ENCODE measurements at places on chromosomes 11 and 22. TPM values are rescaled to one million over a fixed set of nuclear protein-coding genes. Genes with fewer than 3 reads are reported as not detected.

GRCh38 chr11:68099474-68100405, 21.4 kb downstream of the CHKA start:
- H3K4me1 ChIP-seq: peaks cover 12% of the 10 kb centered on the region
- no peaks in the 10 kb centered on the region for H3K27me3 ChIP-seq
- H3K4me3 ChIP-seq: no peak overlapping the region

DNA sequence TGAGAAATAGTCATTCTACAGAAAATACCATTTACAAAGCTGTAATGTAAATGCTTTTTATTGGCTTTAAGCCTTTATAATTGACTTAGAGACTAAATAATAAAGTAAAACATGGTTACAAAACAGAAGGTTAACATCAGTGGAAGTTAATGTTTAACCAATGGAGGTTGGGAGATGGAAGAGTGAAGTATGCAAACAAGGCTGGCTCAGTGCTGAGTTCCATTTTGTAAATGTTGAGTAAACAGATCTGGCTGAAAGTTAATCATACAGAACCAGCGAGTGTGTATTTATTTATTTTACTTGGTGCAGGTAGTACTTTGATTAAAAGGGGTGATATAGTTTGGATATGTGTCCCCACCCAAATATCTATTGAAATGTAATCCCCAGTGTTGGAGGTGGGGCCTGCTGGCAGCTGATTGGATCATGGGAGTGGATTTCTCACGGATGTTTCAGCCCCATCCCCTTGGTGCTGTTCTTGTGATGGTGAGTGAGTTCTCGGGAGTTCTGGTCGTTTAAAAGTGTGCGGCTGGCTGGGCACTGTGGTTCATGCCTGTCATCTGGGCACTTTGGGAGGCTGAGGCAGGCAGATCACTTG, 827.4 kb downstream of the OPCML start:
- no peak for DNase-seq
- no peaks in the 10 kb centered on the region for H3K4me1 ChIP-seq
- peaks cover 2% of the 10 kb centered on the region for H3K36me3 ChIP-seq
- no peaks in the 10 kb centered on the region for H3K27me3 ChIP-seq

GRCh38 chr11:8357505-8357888, 93.8 kb upstream of the LMO1 start:
- H3K27me3 ChIP-seq: peaks cover 8% of the 10 kb centered on the region
- no peaks in the 10 kb centered on the region for H3K36me3 ChIP-seq
- no peak for DNase-seq
- H3K4me1 ChIP-seq: no peaks in the 10 kb centered on the region
- no peak overlapping the region for H3K27ac ChIP-seq

GRCh38 chr11:43223026-43223425, 88.8 kb upstream of the API5 start:
- DNase-seq: no peak
- H3K4me1 ChIP-seq: no peaks in the 10 kb centered on the region
- H3K27ac ChIP-seq: no peak overlapping the region
- no peaks in the 10 kb centered on the region for H3K27me3 ChIP-seq

GRCh38 chr11:100574894-100575769, 112.0 kb upstream of the ARHGAP42 start:
- DNase-seq: no peak
- no peaks in the 10 kb centered on the region for H3K27me3 ChIP-seq
- no peak overlapping the region for H3K4me3 ChIP-seq
- H3K4me1 ChIP-seq: no peaks in the 10 kb centered on the region

DNA sequence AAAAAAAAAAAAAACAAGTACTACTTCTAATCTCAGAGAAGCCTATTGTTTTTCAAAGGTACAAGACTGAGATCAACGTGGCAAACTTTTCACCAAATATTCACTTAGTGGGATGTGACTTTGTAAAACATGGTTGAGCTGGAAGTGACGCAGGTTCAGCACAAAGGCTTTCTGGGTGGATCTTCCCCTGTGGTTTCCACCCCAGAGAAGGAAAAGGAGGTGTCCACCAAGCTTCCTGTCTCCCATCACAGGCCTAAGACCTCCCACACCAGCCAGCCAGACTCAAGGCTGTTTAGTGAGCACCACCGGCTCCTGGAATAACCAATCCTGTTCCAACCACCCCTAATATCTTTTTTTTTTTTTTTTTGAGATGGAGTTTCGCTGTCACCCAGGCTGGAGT, 5.7 kb downstream of the TMEM184B start:
- peaks cover 62% of the 10 kb centered on the region for H3K4me1 ChIP-seq
- DNase-seq: peak; percentile 70
- H3K27me3 ChIP-seq: no peaks in the 10 kb centered on the region
- H3K4me3 ChIP-seq: no peak overlapping the region

DNA sequence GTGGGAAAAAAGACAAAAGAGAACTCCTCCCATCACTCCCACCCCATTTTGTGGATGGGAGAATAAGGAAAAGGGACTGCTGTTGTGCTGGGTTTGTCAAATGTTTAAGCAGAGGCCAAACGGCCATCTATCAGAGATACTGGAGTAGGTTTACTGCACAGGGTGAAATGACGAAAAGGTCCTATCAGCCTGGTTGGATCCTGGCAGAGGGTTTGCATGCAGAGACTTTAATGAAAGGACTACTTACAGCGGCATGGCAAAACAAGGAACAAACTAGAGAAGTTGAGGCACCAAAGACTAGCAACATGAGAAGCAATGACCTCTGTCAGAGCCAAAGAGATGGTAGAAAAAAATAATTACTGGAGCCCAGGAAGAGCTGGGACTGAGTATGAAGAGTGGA, 32.2 kb upstream of the HEPHL1 start:
- no peaks in the 10 kb centered on the region for H3K4me1 ChIP-seq
- no peak overlapping the region for H3K4me3 ChIP-seq
- DNase-seq: no peak
- peaks cover 3% of the 10 kb centered on the region for H3K27me3 ChIP-seq

DNA sequence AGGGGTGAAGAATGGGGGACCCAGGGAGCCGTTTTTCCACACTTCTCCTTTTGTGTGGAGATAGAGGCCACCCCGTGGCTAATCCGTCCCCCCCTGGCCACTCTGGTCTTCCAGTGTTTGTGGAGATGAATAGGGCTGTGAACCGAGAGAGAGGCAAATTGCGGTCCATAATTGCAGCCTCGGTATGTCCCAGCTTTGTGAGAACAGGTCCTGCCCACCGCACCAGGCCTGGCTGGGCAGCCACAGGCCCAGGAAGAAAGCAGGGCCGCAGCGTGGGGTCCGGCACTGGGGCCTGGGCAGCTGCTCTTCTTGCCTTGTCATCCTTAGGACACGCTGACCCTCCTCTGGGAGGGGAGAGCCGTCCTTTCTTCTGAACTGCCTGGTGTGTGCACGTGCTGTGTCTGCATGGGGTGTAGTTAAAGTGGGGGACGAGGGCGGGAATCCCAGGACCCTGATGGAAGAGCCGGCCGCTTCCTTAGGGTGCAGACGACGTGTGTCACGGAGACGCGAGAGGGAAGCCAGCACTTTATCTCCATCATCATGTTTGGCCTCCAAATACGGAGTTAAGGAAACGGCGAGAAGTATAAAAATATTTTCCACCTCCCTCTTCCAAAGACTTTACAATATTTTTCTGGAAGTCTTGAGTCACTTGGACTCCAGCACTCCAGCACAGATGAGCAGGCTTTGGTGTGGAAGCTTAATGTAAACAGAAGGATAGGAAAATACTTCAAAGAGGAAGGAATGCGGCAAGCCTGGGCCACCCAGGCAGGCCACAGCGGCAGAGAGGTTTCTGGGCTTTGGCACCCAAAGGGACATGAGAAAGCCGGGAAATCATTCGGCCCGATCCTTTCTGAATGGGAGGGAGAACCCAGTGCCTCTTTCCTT, 1248.4 kb downstream of the BRD1 start:
- no peak overlapping the region for H3K4me3 ChIP-seq
- no peak for DNase-seq
- peaks cover 16% of the 10 kb centered on the region for H3K27me3 ChIP-seq
- H3K27ac ChIP-seq: no peak overlapping the region
- peaks cover 2% of the 10 kb centered on the region for H3K4me1 ChIP-seq

- H3K4me3 ChIP-seq: no peak overlapping the region
- DNase-seq: no peak
- H3K27me3 ChIP-seq: no peaks in the 10 kb centered on the region
- peaks cover 5% of the 10 kb centered on the region for H3K4me1 ChIP-seq
These were observed 72.1 kb downstream of the ATXN10 start for GRCh38 chr22:45743687-45744086.

DNA sequence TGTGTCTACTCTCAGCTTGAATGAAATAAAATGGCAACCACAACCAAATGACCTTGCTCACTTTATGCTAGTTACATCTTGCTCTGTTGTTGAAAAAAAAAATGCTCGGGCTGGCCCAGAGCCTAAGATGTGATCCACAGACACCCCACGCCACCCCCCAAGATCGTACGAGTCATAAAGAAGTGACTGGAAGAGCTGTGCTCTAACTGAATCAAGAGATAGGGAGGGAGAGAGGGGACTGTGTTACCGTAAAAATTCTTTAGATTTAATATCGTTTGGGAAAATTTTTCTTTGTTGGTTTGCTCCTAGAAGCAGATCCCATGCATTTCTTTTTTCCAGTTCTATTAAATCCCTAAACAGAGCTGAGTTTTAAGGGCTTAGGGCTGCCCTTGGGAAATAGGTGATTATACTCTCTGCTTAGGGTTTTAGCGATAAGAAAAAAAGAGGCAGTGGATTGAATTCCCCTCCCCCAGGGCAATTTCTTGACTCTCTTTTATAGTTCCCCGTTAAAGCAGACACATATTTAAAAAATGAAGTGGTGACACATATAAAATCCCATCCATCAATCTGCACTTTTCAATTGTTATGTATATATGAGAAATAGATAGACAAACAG, 14.5 kb downstream of the MAML2 start:
- peaks cover 27% of the 10 kb centered on the region for H3K36me3 ChIP-seq
- H3K4me1 ChIP-seq: peaks cover 78% of the 10 kb centered on the region
- H3K4me3 ChIP-seq: no peak overlapping the region
- H3K27me3 ChIP-seq: no peaks in the 10 kb centered on the region
- H3K27ac ChIP-seq: no peak overlapping the region

GRCh38 chr22:24001314-24001713, 3.9 kb downstream of the GSTT4 start:
- no peak overlapping the region for H3K27ac ChIP-seq
- H3K4me1 ChIP-seq: peaks cover 2% of the 10 kb centered on the region
- H3K4me3 ChIP-seq: no peak overlapping the region
- no peaks in the 10 kb centered on the region for H3K36me3 ChIP-seq
- peaks cover 4% of the 10 kb centered on the region for H3K27me3 ChIP-seq

DNA sequence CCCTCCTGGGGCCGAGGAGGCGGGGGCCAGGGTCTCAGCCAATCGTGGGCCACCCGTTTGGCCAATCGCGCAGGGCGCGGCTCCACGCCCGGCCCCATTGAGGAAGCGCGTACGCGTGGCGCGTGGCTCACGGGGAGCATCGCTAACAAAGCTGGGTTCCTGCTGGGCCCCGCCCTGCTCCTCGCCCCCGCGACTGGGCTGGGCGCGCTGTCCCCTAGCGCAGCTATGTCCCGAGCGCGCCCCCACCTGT, 614 bp upstream of the ASCL2 start:
- peaks cover 27% of the 10 kb centered on the region for H3K4me1 ChIP-seq
- H3K36me3 ChIP-seq: no peaks in the 10 kb centered on the region
- H3K27ac ChIP-seq: no peak overlapping the region
- DNase-seq: peak; percentile 41

GRCh38 chr11:91220476-91221202, 997.8 kb upstream of the CHORDC1 start:
- H3K4me3 ChIP-seq: no peak overlapping the region
- DNase-seq: no peak
- H3K27ac ChIP-seq: no peak overlapping the region
- H3K27me3 ChIP-seq: no peaks in the 10 kb centered on the region
- no peaks in the 10 kb centered on the region for H3K4me1 ChIP-seq

DNA sequence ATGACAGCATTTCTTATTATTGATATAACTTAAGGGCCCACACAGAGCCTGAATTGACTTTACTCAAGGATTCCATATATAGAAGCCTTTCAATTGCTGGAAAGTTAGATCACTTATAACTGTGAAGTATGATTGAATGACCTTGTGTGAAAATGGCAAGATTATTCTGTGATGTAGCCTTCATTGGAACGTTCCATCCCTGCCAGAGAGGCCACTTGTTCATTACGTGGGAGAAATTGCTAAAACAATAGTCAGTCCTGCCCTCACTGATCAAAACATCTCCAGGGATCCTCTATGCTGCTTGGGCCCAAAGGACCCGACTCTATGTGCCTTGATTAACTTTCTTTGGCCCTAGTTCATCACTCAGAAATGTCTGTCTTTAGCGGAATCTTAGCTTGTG, 159.5 kb upstream of the BLID start:
- no peaks in the 10 kb centered on the region for H3K36me3 ChIP-seq
- H3K4me3 ChIP-seq: no peak overlapping the region
- no peaks in the 10 kb centered on the region for H3K27me3 ChIP-seq
- no peak for DNase-seq
- H3K4me1 ChIP-seq: no peaks in the 10 kb centered on the region

- H3K27me3 ChIP-seq: peaks cover 6% of the 10 kb centered on the region
- no peaks in the 10 kb centered on the region for H3K36me3 ChIP-seq
- H3K4me1 ChIP-seq: no peaks in the 10 kb centered on the region
- no peak overlapping the region for H3K4me3 ChIP-seq
- H3K27ac ChIP-seq: no peak overlapping the region
These were observed 7.0 kb downstream of the CTSF start for GRCh38 chr11:66561178-66561974.

GRCh38 chr11:84691830-84692229, 935.3 kb downstream of the DLG2 start:
- H3K27me3 ChIP-seq: no peaks in the 10 kb centered on the region
- H3K4me3 ChIP-seq: no peak overlapping the region

GRCh38 chr11:72380132-72380503, 54.2 kb downstream of the CLPB start:
- no peak overlapping the region for H3K27ac ChIP-seq
- H3K4me3 ChIP-seq: no peak overlapping the region
- H3K27me3 ChIP-seq: no peaks in the 10 kb centered on the region
- no peak for DNase-seq

Gene POU2AF2
- total RNA-seq: not detected

Gene BARX2
- total RNA-seq: 0.29 TPM

Gene SCGB1D1
- total RNA-seq: not detected

Gene DGAT2
- total RNA-seq: 2.5 TPM

Gene MAPK8IP1
- 0.43 TPM for total RNA-seq

Gene APOL1
- total RNA-seq: 44.7 TPM

Gene GGTLC3
- not detected for total RNA-seq

Gene PHRF1
- 33.5 TPM for total RNA-seq

Gene DRD2
- not detected for total RNA-seq

Gene CDCA5
- 112 TPM for total RNA-seq

Gene BAIAP2L2
- total RNA-seq: 0.93 TPM

Gene CHRNA10
- 0.57 TPM for total RNA-seq

Gene CD3G
- 137 TPM for total RNA-seq

Measured in activated CD4-positive, alpha-beta memory T cell treated with anti-CD3 and anti-CD28 coated beads for 36 hours (primary cell).